Activated T-cell treated with anti-CD3 and anti-CD28 coated beads, Interleukin-2, amount 50 U/mL, for 72 hours (primary cell): ENCODE measurements at places on chromosomes 11 and 22.

DNA sequence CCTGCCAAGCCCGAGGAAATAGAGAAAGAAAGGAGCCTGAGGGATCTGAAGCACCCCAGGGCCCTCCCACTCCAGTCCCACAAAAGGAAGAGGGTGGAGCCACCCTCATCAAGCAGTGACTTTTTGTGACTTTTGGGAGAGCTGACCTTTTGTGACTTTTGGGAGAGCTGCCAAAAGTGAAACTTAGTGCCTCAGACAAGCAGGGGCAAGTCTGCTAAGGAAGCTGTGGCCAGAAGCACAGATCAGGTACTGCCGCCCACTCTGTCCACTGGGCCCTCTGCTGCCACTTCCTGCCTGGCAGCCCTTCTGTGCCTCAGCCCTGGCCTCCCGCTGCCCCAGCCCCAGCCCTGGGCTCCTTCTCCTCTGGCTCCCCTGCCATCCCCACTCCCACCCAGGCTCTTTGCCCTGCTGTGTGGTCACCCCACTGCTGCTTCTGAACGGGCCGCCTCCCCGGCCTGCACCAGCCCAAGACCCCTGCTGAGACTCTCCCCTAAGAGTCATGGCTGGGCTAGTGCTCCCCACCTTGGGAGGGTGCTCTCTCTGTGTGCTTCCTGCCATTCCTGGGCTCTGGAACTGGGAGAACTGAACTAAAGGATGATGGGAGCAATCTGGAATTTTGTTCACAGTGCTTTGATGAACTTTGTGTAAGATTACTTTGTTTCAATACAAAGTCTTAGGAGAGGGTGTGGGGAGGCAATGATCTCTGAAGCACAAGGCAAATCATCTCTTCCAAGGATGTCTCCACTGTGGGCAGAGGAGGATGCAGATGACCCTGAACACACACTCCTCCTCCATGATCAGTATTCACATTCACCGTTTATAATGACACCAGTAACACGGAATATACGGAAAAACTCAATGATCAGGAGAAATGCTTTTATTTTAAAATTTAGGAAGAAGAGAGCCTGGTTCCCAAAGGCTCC is at the start of gene APOBEC3H:
Gene APOBEC3H (plus strand): TSS at position 147 of the 923 bp plus-strand sequence. CDS start 3,035 bp downstream, outside the sequence.
- H3K4me3 ChIP-seq, result peak within 1 kb of the TSS; percentile 83
- peak; percentile 62 for DNase-seq
- no peaks in the 10 kb centered on the region for H3K36me3 ChIP-seq
- H3K27ac ChIP-seq, result peak within 1 kb of the TSS; percentile 88
- H3K4me1 ChIP-seq, result peaks cover 79% of the 10 kb centered on the region

- H3K27me3 ChIP-seq, result no peaks in the 10 kb centered on the region
- no peak overlapping the region for H3K4me3 ChIP-seq
- DNase-seq, result no peak
- H3K27ac ChIP-seq, result no peak overlapping the region
These were observed 22.2 kb upstream of the LDHA start for GRCh38 chr11:18372201-18372600.

DNA sequence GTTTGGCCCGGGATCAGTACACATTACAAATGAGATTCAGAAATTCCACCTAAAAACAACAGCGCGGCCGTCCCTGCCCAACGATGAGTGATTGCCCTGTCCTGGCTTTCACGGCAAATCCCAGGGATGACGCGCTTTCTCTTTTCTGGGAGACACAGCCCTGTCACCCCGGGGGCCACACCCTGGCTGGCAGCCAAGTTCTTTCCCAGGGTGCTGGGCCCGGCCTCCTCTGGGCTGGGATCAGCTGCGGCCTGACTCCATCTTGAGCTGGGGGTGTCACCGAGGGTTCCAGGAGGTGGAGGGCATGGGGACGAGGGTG is 82.7 kb downstream of the FBLN1 start:
- H3K4me3 ChIP-seq, result no peak overlapping the region
- H3K36me3 ChIP-seq, result no peaks in the 10 kb centered on the region
- H3K27ac ChIP-seq, result no peak overlapping the region
- DNase-seq, result no peak
- peaks cover 6% of the 10 kb centered on the region for H3K4me1 ChIP-seq
- H3K27me3 ChIP-seq, result peaks cover 5% of the 10 kb centered on the region

DNA sequence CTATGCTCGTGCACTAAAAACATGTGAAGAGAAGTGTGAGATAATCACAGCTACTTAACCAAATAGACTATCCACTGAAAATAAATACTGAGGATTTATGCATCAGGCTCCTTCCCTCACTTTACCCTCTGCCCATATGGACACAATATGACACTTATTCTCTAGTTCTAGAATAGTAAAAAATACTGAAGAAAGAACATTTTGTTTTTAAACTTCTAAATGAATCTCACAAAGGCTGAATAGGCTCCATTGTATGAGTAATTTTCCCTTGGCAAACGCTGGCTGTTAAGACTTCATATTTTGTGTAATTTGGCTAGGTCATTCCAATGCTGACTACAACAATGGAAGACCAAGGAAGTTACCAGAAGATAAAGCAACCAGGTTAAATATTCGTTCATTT is 9.9 kb downstream of the HPS5 start:
- H3K27ac ChIP-seq, result peak overlapping the region; percentile 20
- no peaks in the 10 kb centered on the region for H3K27me3 ChIP-seq
- DNase-seq, result no peak
- peaks cover 4% of the 10 kb centered on the region for H3K36me3 ChIP-seq

- peak overlapping the region; percentile 91 for H3K4me3 ChIP-seq
- peak overlapping the region; percentile 91 for H3K27ac ChIP-seq
- H3K36me3 ChIP-seq, result no peaks in the 10 kb centered on the region
These were observed 67.9 kb upstream of the WNT7B start for GRCh38 chr22:46044621-46045458.
